ENCODE measurements at places on chromosomes 13 and 19.

- no peak for DNase-seq
Measured at GRCh38 chr19:34337739-34338138, 27.3 kb upstream of the GPI start.

GRCh38 chr19:14949876-14950275 lies 8.6 kb downstream of the OR7C2 start:
- DNase-seq = no peak

DNA sequence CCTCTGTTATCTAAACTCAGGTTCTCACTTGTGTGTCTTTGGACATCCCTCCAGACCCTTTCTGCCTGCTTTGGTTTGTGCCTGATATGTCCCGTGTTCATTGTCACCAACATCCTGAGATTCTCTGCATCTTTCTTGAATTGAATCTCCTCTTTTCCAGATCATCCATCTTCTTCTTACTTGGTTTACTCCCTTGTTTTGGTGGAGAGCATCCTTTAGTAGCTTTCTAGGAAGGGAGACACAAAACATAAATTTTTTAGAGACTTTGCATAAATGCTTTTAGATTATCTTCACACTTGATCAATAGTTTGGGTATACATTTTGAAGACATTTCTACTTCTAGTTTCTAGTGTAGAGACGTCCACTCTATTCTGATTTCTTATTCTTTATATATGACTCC lies 61.7 kb downstream of the TDRD12 start:
- DNase-seq = no peak

- DNase-seq = no peak
Measured at GRCh38 chr19:13460045-13460444, 46.2 kb downstream of the CACNA1A start.

DNA sequence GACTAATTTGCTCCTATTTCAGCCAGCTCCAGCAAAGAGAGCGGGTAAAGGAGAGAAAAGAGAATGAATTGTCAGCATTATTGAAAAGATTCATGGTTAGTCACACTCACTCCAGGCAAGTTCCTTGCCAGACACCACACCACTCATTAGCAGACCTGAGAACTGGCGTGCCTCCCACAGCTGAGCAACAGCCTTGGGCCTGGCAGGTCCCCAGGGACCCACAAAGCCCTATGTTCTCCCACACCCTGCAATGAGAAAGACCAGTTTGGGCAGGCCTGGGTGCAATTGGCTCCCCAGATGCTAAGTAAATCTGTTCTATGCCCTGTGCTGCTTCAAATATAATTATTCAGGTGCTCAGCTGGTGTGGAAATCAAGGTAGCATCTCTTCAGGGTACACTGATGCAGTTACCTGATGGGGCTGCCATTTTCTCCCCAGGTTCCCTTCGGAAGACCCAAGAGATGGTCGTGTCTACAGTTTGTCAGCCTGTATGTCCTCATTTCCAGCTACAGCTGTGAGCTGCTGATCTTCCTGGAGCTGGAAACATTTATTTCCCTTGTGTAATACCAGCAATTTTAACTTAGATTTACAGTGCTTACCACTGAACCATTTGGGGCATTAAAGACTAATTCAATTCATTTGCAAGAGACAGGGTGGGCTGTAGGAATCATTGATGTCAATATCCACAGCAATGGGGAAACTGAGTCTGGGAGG lies 405.0 kb downstream of the COG6 start:
- DNase-seq = peak; percentile 91

- DNase-seq = no peak
Measured at GRCh38 chr19:27741236-27741635, 1471.7 kb downstream of the UQCRFS1 start.

GRCh38 chr19:57803265-57803593 lies 11.5 kb downstream of the ZNF552 start:
- no peak for DNase-seq

DNA sequence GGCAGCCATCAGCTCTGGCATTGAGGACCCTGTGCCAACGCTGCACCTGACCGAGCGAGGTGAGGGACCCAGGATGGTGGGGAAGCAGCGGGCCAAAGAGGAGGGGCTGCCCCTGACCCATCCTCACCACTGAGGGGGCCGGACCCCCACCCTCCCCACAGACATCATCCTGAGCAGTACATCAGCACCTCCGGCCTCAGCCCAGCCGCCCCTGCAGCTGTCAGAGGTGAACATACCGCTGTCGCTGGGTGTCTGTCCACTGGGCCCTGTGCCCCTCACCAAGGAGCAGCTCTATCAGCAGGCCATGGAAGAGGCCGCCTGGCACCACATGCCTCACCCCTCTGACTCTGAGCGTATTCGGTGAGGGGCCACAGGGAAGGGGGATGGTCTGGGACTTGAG lies 7.3 kb downstream of the LENG1 start:
- no peak for DNase-seq

GRCh38 chr13:48096670-48097069 lies 1.8 kb upstream of the MED4 start:
- DNase-seq = no peak

DNA sequence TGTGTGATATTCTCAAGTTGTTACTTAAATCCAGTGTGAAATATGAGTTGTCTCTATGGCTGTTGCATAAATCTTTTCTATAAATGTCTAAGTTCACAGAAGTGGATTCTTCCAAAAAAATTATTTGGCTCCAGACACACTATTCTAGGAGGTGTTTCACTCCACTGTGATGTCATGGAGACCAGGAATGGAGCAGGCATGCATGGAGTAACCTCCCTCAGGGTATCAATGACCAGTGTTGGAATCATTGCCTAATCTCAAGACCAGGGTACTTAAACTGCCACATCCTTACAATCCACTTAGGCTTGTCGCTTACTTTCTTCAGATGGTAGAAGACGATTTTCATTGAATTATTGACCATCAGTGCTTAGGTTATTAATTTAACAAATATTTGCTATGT lies 55.4 kb downstream of the LRRC63 start:
- DNase-seq = no peak

GRCh38 chr19:46975925-46976782 lies 43.5 kb upstream of the NPAS1 start:
- peak; percentile 97 for DNase-seq

- DNase-seq = no peak
Measured at GRCh38 chr19:19356901-19357566, 36.4 kb downstream of the MAU2 start.

DNA sequence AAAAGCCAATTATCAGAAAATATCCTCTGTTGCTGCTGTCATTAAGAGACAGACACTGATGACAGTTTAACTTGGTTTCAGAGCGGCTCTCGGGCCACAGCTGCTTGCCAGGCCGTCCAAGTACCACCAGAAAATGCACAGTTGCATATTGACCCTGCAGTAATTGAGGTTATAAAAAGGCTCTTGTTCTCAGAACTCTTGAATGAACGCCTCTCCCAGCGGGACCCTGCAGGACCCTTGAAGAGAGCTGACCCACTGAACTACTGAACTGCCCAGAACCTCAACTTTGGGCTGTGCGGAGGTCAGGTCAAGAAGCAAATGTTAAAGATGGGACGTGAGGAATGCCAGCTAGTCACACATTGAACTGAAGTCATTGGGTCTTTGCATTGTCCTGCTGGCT lies 1559.0 kb upstream of the SLC10A2 start:
- no peak for DNase-seq

- DNase-seq = no peak
Measured at GRCh38 chr19:24069905-24070657, 16.9 kb upstream of the ZNF254 start.

GRCh38 chr13:36143738-36144137 lies 12.6 kb upstream of the DCLK1 start:
- DNase-seq = no peak

- no peak for DNase-seq
Measured at GRCh38 chr13:90995614-90996013, 351.9 kb upstream of the MIR17HG start.

- DNase-seq = no peak
Measured at GRCh38 chr13:49776871-49777270, 15.6 kb downstream of the KPNA3 start.

- no peak for DNase-seq
Measured at GRCh38 chr13:113176280-113176679, 17.8 kb downstream of the PROZ start.

- no peak for DNase-seq
Measured at GRCh38 chr13:113995051-113995601, 21.2 kb upstream of the C13orf46 start.

DNA sequence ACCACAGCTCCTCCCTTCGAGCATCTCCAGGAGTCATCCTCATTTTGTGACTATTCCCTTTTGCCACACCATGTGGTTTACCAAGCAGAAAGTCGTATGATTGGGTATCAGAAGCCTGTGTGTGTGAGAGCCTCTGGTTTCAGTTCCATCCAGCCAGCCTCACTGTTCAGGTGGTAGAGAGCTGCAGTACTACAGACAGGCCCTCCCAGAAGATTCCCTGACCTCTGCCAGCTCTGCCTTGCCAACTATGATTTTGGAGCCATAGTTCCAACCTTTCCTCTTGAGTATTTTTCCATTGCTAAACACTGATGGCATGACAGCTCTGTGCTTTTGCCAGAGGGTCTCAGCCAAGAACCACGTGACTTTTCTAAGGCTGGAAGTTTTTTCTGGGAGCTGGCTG lies 82.5 kb downstream of the DHRS12 start:
- DNase-seq = no peak

GRCh38 chr19:11692127-11692790 lies 46.5 kb downstream of the ZNF823 start:
- no peak for DNase-seq

DNA sequence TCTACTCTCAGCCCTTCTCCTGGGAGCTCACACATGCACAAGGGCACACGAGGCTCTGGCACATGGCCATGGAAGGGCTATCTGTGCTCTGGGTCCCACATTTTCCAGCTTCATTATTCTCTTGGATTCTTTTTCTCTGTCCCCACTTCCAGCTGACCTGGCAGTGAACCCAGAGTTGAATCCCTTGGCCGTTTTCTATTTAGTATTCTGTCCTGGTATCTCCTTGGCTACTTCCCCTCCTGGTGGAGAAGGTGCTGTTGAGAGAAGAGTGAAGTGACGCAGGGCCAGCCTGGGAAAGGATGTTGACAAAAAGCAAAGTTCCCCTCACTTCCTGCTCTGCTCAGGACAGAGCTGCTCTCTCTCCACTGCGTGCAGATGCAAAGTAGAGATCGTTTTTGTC lies 303.1 kb downstream of the IRS2 start:
- no peak for DNase-seq

- no peak for DNase-seq
Measured at GRCh38 chr13:96835546-96835945, 158.7 kb downstream of the OXGR1 start.

GRCh38 chr13:98792785-98793495 lies 40.5 kb upstream of the SLC15A1 start:
- no peak for DNase-seq

DNA sequence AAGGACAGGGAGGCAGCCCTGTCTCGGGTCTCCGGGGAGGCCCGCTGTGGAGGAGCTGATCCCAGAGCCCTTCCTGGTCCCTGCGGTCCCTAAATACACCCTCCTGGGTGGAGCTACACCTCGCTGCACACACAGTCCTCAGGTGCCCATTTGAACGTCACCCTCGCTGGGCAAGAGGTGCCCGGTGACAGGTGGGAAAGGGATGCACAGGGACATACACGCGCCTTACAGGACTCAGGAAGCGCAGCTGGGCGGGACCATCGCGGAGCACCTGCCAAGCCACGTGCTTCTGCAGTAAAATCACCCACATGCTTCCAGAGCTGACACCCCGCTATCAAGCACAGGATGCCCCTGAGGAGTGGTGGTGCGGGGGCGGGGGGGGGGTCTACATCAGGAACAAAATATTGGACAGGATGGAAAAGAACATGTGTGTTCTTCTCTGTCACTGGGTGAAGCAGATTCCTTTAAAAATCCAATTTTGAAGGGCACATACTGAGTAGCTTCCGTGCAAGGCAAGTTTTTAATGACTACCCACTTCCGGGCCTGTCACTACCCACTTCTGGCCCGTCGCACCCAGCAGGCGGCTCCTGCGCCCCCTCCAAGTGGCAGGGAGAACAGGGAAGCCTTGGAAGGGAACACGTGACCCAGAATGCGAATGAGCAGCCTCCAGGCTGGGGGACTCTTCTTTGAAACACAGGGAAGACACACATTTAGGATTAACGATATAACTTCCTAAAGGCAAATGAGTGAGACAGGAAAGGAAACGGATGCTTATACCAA lies 78.9 kb downstream of the COL4A1 start:
- DNase-seq = no peak

- no peak for DNase-seq
Measured at GRCh38 chr13:100881291-100881864, 206.8 kb upstream of the TMTC4 start.

DNA sequence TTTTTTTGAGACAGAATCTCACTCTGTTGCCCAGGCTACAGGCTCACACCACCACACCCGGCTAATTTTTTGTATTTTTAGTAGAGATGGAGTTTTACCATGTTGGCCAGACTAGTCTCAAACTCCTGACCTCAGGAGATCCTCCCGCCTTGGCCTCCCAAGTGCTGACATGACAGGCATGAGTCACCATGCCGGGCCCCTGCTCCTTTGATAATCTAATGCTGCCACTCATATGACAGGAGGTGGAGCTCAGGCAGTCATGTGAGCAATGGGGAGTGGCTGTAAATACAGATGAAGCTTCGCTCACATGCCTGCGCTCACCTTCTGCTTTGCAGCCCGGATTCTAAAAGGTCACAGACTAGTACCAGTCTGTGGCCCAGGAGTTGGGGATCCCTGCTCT lies 25.1 kb downstream of the ARHGEF18 start:
- DNase-seq = no peak

DNA sequence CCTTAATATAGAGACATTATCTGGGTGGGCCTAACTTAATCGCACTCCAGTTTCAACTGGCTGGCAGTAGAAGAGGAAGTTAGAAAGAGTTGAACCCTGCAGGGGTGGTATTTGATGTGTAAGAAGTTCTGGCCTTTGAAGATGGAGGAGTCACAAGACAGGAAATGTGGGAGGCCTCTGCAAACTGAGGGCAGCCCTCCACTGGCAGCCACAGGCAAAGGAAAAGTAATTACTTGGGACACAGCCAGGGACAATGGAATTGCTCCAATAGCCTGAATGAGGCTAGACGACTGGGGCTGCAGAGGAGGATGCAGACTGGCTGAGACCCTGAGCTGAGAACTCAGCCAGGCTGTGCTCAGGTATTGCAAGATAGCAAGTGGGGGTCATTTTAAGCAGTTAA lies 703.3 kb upstream of the ARGLU1 start:
- DNase-seq = no peak

DNA sequence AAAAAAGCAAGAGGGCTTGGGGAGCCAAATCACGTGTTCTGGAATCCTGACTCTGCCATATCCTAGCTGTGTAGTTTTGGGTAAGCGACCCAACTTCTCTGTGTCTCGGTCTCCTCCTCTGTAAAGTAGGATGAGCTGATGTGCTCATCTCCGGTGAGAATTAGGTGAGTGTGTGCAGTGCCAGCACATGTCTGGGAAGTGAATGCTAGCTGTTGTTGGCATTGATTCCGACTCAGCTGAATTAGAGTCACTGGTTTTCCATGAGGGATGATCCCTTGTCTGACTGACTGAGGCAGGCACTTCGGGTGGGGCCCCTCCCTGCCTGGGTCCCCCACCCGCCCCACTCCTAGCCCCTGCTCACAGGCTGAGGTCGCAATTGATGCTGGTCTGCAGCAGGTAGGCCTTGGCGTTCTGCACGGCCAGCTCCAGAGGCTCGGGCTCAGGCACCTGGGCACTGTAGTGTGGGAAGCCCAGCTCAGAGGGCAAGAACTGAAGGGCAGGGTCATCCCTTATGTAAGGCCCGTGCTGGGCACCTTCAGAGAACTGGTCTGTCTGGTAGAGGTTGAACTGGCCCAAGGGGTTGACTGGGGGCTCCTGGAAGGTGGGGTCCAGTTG lies 835 bp downstream of the RSPH6A start:
- no peak for DNase-seq
